ENCODE measurements at places on chromosomes 2 and 18.

DNA sequence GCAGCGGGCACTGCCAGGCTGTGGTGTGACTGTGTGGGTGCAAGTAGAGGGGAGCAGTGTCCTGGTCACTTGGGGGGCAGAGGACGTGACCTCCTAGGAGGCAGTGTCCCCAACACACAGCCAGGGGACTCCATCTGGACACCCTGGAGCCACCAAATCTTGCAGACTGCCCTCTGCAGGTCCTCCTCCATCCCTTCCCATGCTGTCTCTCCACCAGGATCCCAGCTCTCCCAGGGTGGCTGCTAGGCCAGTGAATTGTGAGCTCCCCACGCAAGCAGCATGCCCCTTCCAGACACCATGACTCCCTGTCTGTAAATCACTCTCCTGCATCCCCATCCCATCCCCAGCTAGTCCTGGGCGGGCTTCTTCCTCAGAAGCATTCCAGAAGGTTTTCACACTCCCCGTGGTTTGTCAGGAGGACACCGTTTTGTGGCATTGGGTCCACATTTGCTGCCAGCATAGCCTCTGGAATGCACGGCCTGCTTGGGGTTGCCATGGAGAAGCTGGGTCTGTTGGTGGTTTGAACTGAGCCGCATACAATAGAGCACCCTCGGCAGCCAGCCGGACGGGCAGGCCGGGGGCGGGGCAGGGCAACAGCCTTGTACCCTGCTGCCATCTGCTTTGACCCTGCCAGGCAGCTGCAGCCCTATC lies 210.7 kb downstream of the KLHL29 start:
- no peak for DNase-seq

DNA sequence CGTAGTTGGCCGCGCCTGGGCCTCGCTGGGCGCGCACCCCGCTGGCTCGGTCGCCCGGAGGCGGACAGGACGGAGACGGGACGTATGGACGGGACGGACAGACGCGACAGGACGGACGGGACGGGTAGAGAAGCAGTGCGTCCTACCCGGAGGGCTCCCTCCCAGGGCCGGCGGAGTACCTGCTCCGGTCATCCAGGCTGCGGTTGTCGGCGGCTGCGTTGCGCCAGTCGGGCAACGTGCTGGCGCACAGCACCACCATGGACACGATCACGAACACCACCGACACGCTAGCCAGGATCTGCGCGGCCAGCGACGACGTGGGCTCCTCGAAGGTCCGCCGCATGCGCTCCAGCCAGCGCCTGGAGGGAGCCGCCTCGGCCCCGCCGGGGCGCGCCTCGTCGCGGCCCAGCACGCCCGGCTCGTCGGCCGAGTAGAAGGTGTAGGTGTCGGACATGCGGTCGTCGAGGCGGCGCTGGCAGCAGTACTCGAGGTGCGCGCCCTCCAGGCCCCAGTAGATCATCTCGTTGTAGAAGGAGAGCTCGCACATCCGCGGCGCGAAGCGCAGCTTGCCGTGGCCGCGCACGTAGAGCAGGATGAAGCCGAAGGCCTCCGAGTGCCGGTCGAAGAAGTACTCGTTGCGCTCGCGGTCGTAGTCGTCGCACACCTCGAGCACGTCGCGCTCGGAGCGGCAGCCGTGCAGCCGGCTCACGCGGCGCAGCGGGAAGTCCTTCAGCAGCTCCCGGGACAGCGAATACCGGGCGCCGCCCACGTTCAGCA lies 903 bp downstream of the KCNG3 start:
- DNase-seq = peak; percentile 24

GRCh38 chr2:117983040-117983439 lies 30.8 kb downstream of the CCDC93 start:
- DNase-seq = no peak

- DNase-seq = no peak
Measured at GRCh38 chr2:198401644-198402043, 597.3 kb downstream of the PLCL1 start.

DNA sequence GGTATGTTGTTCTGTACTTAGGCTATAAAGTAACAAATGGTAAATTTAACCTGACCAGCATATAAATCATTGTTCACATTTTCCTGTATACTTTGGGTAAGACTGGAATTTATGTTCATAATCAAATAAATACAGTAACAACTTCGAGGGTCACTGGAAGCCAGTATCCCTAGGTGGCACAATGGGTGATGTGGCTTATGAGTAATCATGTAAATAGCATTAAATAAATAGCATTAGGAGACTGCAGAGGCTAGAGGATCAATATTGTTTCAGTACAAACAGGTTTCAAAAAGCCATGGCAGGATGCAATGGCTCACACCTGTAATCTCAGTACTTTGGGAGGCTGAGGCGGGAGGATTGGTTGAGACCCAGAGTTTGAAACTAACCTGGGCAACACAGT lies 690.6 kb downstream of the SLC4A3 start:
- DNase-seq = no peak

DNA sequence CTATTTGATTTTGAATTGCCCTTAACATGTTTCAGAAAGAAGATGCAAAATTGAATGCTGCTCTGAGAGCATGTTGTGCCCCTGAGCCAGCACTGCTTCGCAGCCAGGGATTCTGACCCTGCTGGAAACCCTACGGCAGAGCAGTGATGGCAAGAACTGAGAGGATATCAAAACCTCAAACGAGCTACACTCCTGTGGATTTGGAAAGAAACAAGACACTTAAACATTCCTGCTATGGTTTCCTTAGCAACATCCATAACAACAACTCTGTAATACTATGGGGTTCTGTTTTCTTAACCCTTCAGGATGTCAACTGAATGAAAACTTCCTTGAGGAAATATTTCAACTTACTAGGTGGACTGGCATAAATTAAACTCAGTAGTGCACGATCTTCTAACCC lies 649.1 kb downstream of the NYAP2 start:
- DNase-seq = no peak

- DNase-seq = no peak
Measured at GRCh38 chr2:233638836-233639235, 2.6 kb downstream of the UGT1A10 start.
